Stimulated activated CD8-positive, alpha-beta memory T cell treated with anti-CD3 and anti-CD28 coated beads, Interleukin-4, amount 100 ng/mL, for 1 hour (primary cell): ENCODE measurements at places on chromosomes 6 and 20.

- no peak for DNase-seq
These were observed 215.8 kb upstream of the FOXA2 start for GRCh38 chr20:22800129-22800528.

- no peak for DNase-seq
These were observed 29.3 kb downstream of the FOXF2 start for GRCh38 chr6:1418471-1419191.

DNA sequence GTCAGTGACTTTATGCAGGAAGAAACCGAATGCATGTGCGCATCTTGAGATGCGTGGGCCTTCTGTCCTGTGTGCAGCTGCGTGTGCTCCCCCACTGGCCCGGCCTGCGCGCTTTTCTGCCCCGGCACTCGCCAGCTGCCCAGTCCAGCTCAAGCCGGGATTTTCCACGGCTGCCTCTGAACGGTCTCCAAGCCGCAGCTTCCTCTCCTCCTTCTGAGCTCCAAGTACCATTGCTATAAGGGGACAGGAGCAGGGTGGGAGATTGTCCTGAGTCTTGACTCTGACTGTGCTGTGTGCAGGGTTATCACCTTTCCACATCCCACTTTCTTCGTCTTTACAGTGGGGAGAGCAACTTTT, 302.8 kb downstream of the THBS2 start:
- DNase-seq: no peak

GRCh38 chr20:4216142-4216735, 200.9 kb upstream of the RNF24 start:
- no peak for DNase-seq

DNA sequence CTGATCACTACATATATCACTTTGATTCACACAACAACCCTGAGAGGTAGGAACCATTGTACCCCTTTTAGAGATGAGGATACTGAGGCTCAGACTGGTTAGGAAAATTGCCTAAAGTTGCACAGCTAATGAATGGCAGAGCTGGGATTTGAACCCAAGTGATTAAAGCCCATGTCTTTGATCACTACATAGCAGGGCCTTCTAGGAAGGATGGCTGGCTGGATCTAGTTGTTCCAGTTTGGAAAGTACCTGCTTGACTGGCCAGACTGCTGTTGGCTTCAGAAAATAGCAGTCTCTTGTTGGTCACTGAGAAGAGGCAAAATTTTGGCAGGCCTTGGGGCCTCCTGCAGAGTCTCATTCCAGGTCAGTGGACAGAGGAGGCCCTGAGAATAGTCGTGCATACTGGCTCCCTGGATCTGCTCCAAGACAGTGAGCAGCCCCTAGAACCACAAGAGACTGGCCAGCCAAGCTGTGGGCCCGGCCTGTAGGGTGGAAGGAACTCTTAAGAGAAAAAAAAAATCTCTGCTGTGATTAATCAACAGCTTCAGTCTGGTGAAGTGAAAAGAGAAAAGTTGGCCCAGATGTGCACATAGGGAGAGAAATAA, 17.5 kb downstream of the PPARD start:
- DNase-seq: no peak
